ENCODE measurements at places on chromosomes 11 and 22. TPM values are rescaled to one million over a fixed set of nuclear protein-coding genes. Genes with fewer than 3 reads are reported as not detected.

Gene CD3D
- total RNA-seq: 0.62 TPM

Gene KCNJ4
- 16.6 TPM for total RNA-seq

Gene MS4A4E
- total RNA-seq: 1.1 TPM

Gene TRPM5
- total RNA-seq: not detected

GRCh38 chr11:59676205-59676604 is 7.4 kb upstream of the PATL1 start:
- no peak for DNase-seq

- no peak for DNase-seq
Measured at GRCh38 chr22:48670731-48671130, 1156.9 kb downstream of the BRD1 start.

GRCh38 chr11:70916351-70916750 is 336.0 kb downstream of the SHANK2 start:
- no peak for DNase-seq

GRCh38 chr22:37918580-37919270 is 12.6 kb downstream of the MICALL1 start:
- no peak for DNase-seq
